ENCODE measurements at places on chromosomes 2 and 18.

DNA sequence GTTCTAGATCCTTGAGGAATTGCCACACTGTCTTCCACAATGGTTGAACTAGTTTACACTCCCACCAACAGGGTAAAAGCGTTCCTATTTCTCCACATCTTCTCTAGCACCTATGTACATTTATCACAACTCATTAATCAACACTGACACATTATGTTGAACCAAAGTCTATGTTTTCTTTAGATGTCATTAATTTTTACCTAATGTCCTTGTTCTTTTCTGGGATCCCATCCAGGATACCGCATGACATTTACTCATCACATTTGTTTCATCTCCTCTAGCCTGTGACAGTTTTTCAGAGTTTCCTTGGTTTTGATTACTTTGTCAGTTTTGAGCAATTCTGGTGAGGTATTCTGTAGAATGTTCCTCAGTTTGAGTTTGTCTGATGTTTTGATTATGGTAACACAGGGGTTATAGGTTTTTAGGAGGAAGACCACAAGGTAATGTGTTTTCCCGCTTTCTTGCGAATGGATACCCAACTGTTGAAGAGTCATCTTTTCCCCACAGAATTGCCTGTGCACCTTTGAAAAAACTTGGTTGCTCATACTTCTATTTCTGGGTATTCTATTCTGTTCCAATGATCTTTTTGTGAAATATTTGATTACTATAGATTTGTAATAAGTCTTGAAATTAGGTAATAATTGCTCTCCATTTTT is 3.0 kb upstream of the UGT1A9 start:
- no peak for DNase-seq

DNA sequence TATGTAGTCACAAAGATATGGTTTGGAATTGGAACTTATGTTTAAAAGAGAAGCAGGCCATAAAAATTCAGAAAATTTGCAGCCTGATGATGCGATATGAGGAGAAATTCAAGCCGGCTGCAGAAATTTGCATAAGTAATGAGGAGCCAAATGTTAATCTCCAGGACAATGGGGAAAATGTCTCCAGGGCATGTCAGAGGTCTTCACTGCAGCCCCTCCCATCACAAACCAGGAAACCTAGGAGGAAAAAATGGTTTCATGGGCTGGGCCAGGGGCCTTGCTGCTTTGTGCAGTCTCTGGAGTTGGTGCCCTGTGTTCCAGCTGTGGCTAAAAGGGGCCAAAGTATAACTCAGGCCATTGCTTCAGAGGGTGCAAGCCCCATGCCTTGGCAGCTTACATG is 28.4 kb downstream of the TACR1 start:
- no peak for DNase-seq

- no peak for DNase-seq
These were observed 4.8 kb downstream of the CHRND start for GRCh38 chr2:232530626-232531260.

DNA sequence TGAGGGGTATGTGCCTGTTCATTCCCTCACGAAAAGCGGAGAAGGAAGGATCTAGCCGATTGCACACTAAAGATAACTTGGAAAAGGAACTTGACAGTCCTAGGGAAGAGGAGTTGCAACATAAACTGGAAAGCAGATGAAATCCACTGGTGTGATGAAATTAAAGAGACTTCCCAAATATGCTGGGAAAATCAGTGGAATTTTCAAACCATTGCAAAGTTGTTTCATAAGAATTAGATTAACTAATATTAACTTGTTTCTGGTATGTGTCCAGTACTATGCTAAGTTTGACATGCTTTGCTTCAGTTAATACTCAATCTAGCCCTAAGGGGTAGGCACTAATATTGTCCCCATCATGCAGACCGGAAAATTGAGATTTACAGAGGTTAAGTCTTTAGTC is 222.7 kb downstream of the IKZF2 start:
- DNase-seq, result no peak

DNA sequence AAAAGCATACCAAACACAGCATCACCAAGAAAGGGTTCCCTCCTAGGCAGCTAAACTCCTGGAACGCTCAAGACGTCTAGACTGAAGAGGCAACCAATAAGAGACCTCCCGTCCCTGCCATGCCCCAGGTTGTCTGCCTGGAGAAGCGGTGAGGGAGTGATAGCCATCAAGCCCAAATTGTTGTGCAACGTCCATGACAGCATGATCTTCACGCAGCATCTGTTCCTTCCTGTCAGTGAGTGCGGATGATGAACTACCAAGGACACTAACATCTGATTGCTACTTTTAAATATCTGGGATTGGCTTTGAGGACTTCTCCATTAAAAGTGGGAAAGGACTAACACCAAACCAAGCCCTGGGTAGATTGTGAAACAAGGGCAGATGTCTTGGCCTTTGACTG is 149.7 kb downstream of the TXNL1 start:
- no peak for DNase-seq
